Activated CD8-positive, alpha-beta memory T cell treated with anti-CD3 and anti-CD28 coated beads, Interleukin-2, amount 10 ng/mL, durations not matched to agents 7 days and 5 days (primary cell): ENCODE measurements at places on chromosomes 4 and X. TPM values are rescaled to one million over a fixed set of nuclear protein-coding genes. Genes with fewer than 3 reads are reported as not detected.
A peak's percentile ranks its signal among the peaks of the same experiment; 100 is the strongest.

Gene CPEB2
- total RNA-seq = 14.3 TPM

Gene GSX2
- total RNA-seq = not detected

Gene CXorf51A
- not detected for total RNA-seq

Gene NOX1
- not detected for total RNA-seq

Gene ADAD1
- total RNA-seq = not detected

Gene HSFX3
- total RNA-seq = not detected

Gene LAMTOR3
- total RNA-seq = 20.6 TPM

Gene ARR3
- total RNA-seq = not detected

Gene ADH6
- total RNA-seq = not detected

Gene EDNRA
- not detected for total RNA-seq

Gene SHROOM4
- total RNA-seq = not detected

Gene MAGEA11
- total RNA-seq = not detected

DNA sequence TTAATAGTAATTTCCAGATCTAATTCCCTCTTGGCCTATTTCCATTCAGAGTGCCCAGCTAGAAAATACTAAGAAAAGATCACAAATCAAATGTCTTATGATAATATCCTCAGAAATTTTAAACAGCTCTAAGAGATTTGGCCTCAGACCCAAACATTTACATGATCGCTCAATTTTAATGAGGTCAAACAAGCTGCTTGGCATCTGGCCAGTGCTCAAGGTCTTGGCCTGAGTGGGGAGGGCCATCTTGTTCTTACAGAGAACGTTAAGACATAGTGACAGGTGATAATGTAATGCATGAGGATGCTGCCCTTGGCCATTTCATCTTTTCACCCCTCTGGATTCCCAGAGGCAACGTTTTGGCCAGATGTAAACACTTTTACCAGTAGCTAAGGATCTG is 159.2 kb upstream of the SLC7A11 start:
- H3K4me3 ChIP-seq = no peak overlapping the region
- H3K27ac ChIP-seq = no peak overlapping the region
- no peak for DNase-seq

DNA sequence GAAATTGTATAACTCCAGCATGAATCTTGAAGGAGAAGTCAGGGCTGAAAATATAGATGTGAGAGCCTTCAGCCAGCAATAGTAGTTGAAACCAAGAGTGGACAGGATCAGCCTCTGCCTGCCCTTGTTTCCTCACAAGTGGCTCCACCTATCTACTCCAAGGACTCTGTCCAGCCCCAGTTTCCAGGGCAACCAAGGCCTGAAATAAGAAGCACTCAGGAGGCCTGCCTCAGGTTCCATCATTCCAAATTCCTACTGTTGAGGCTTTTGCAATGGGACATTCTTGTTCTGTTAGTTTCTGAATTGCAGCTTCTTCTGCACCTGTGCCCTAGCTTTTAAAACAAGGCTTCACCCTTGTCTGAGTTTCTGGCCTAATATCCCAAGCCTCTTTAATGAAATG is 41.6 kb downstream of the TRPC5OS start:
- H3K27me3 ChIP-seq = no peaks in the 10 kb centered on the region
- no peaks in the 10 kb centered on the region for H3K36me3 ChIP-seq
- H3K4me3 ChIP-seq = no peak overlapping the region
- H3K4me1 ChIP-seq = no peaks in the 10 kb centered on the region

DNA sequence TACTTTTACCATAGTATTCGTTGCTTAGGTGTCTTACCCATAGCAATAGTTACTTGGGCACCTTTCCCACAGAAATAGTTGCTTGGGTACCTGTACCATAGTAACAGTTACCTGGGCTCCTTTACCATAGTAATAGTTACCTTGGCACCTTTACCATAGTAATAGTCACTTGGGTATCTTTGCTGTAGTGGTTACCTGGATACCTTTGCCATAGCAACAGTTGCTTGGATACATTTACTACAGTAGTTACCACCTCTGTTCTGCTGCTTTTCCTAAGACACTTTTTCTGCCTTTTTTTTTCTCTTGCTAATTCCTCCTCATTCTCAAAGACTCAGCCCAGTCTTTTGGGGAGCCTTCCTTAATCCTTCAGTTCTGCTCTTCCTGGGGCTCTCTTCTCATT is 272.8 kb upstream of the PUDP start:
- no peaks in the 10 kb centered on the region for H3K27me3 ChIP-seq
- no peak overlapping the region for H3K4me3 ChIP-seq
- H3K27ac ChIP-seq = no peak overlapping the region
- no peak for DNase-seq
- H3K4me1 ChIP-seq = no peaks in the 10 kb centered on the region

DNA sequence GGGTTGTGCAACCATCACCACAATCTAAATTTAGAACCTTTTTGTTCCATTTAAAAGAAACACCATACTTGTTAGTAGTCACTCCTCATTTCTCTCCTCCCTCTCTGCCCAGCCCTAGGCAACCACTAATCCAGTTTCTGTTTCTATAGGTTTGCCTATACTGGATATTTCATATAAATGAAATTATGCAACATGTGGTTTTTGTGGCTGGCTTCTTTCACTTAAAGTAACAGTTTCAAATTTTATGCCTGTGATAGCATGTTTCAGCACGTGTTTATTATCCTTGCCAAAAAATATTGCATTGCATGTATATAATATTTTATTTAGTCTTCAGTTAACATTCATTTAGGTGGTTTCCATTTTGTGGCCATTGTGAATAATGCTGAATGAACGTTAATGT is 437.6 kb downstream of the IL1RAPL1 start:
- H3K4me3 ChIP-seq = no peak overlapping the region
- no peaks in the 10 kb centered on the region for H3K27me3 ChIP-seq
- no peaks in the 10 kb centered on the region for H3K36me3 ChIP-seq

DNA sequence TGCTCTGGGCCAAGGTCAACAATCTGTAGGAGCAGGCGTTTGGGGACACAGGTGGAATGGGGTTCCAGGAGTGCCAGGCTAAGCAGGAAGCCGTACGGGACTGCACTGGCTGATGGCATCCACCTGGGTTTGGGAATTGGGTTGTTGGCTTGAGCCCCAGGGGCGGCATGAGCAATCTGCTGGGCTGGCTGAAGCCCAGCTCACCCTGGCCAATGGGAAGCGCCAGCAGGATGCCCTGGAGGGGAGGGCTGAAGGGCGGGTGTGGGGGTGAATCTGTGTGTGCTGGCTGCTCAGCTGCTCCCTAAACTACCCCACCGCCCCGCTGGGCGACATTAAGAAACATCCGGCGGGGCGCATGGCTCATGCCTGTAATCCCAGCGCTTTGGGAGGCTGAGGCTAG is 8.9 kb upstream of the RGS12 start:
- peaks cover 32% of the 10 kb centered on the region for H3K27me3 ChIP-seq
- no peak overlapping the region for H3K27ac ChIP-seq
- no peak for DNase-seq
- no peak overlapping the region for H3K4me3 ChIP-seq
- H3K4me1 ChIP-seq = peaks cover 3% of the 10 kb centered on the region

DNA sequence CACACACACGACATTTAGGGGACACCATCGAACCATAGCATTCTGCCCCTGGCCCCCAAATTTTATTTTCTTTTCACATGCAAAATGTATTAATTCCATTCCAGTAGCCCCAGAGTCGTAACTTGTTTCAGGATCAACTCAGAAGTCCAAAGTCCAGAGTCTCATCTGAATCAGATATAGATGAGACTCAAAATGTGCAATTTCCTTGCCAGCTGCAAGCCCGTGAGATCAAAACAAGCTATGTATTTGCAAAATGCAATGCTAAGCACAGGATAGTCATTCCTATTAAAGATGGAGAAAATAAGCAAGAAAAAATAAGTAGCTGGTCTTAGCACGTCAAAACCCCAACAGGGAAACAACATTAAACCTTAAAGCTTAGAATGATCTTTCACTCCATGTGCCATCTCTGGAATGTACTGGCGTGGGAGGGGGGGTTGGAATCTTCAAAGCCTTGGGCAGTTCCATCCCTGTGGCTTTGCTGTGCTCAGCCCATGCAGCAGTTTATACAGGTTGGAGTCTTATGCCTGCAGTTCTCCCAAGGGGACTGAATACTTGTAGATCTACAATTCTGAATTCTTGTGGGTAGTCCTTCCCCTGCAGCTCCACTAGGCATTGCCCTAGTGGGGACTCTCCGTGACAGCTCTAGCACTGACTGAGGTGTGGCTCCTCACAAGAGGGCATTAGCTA is 47.7 kb upstream of the SYTL5 start:
- peaks cover 2% of the 10 kb centered on the region for H3K27me3 ChIP-seq
- DNase-seq = no peak
- no peak overlapping the region for H3K4me3 ChIP-seq
- H3K36me3 ChIP-seq = no peaks in the 10 kb centered on the region

DNA sequence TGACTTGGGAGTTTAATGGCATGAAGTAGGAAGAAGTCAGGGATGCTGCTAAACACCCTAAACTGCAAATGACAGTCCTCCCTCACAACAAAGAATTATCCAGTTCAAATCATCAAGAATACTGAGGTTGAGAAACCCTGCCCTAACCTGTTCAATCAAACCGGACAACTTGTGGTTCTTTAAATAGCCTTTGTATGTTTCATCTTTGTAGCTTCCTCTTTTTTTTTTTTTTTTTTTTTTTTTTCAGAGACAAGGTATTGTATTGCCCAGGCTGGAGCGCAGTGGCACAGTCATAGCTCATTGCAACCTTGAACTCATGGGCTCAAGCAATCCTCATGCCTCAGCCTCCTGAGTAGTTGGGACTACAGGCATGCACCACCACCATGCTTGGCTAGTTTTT is 52.5 kb upstream of the TTC29 start:
- DNase-seq = no peak
- no peak overlapping the region for H3K27ac ChIP-seq
- peaks cover 3% of the 10 kb centered on the region for H3K27me3 ChIP-seq
- no peak overlapping the region for H3K4me3 ChIP-seq
- no peaks in the 10 kb centered on the region for H3K4me1 ChIP-seq
- no peaks in the 10 kb centered on the region for H3K36me3 ChIP-seq

DNA sequence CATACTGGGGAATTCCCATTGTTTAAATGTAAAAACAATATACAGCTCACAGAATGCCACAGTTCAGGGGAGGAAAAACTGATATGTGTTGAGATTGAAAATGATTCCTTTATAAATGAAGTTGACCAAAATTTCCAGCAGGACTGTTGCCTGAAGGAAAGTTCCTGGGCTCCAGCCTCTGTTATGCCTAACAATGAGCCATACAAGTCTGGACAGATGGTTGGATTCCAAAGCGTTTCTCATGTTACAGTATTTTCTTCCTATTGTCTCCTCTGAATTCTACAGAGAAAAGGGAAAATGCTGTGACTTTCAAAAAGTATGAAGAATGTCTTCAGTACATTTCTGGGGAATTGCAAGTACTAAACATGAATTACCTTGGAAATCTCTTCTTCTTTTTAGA is 73.3 kb downstream of the ALPK1 start:
- no peak overlapping the region for H3K27ac ChIP-seq
- DNase-seq = no peak
- H3K4me3 ChIP-seq = no peak overlapping the region
- H3K27me3 ChIP-seq = no peaks in the 10 kb centered on the region
- no peaks in the 10 kb centered on the region for H3K4me1 ChIP-seq

- H3K36me3 ChIP-seq = no peaks in the 10 kb centered on the region
- no peaks in the 10 kb centered on the region for H3K4me1 ChIP-seq
- no peak overlapping the region for H3K4me3 ChIP-seq
- no peak overlapping the region for H3K27ac ChIP-seq
- no peak for DNase-seq
- H3K27me3 ChIP-seq = no peaks in the 10 kb centered on the region
These were observed 445.6 kb downstream of the ACTRT1 start for GRCh38 chrX:127606590-127606989.

- no peak overlapping the region for H3K4me3 ChIP-seq
- DNase-seq = peak; percentile 59
- peaks cover 9% of the 10 kb centered on the region for H3K4me1 ChIP-seq
- no peak overlapping the region for H3K27ac ChIP-seq
- H3K27me3 ChIP-seq = peaks cover 10% of the 10 kb centered on the region
These were observed 50.6 kb downstream of the LGI2 start for GRCh38 chr4:24980064-24980690.
